ENCODE measurements at places on chromosomes 3 and 15.

- no peak for DNase-seq
Measured at GRCh38 chr3:189898559-189899153, 222.0 kb downstream of the P3H2 start.

DNA sequence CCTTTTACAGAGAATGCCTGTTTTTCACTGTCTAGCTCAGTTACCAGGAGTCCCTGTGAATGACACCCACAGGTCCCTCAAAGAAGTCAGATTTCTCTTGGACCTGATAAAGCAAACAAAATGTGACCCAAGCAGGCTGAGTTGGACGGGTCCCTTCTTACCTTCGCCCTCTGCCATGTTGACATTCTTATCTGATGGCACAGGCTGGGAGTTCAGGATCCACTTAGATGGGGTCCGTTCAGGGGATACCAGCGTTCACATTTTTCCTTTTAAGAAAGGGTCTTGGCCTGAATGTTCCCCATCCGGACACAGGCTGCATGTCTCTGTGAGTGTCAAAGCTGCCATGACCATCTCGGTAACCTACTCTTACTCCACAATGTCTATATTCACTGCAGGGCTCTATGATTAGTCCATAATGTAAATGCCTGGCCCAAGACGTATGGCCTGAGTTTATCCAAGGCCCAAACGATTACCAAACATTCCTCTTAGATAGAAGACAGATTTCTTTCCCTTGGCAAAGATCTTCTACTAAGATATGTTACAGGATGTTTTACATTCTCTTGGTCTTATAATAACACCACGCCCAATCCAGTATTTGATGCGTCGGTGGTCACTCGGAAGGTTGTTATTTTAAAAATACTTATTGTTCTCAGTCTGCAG, 179.1 kb downstream of the THSD4 start:
- DNase-seq: no peak

- DNase-seq: no peak
Measured at GRCh38 chr3:104669083-104669482, 697.6 kb upstream of the ALCAM start.

- DNase-seq: peak; percentile 45
Measured at GRCh38 chr3:65439641-65440284, 599.0 kb downstream of the MAGI1 start.

DNA sequence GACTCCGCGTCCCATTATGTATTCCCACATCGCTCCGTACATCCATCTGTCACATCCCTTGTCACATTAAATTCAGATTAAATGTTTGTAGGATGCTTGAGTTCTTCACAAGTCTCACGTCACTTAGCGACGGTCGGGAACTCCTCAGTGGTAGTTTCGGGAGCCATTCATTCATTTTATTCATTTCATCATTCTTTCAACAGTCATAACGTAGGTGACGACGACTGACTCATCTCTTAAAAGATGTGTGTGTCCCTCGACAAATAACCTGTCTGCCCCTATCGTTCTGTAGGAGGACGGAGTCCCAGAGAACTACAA, 272 bp upstream of the SRPRB start:
- no peak for DNase-seq

DNA sequence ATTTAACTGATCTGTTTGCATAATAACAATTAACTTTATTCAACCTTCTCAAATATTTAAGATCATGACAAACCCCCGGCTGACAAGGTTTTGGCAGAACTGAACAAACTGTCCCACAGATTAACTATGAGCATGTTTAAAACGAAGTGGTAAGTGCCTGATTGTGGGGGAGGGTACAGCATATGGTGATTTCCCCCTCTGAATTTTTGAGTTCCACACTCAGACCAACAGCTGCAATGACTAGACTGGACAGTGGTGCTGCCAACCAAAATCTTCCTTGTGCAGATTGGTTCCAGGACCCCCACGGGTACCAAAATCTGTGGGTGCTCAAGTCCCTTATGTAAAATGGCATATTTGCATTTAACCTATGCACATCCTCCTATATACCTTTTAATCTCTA, 449.5 kb downstream of the SHQ1 start:
- no peak for DNase-seq

GRCh38 chr3:122555275-122556071, 8.6 kb downstream of the PARP9 start:
- no peak for DNase-seq

DNA sequence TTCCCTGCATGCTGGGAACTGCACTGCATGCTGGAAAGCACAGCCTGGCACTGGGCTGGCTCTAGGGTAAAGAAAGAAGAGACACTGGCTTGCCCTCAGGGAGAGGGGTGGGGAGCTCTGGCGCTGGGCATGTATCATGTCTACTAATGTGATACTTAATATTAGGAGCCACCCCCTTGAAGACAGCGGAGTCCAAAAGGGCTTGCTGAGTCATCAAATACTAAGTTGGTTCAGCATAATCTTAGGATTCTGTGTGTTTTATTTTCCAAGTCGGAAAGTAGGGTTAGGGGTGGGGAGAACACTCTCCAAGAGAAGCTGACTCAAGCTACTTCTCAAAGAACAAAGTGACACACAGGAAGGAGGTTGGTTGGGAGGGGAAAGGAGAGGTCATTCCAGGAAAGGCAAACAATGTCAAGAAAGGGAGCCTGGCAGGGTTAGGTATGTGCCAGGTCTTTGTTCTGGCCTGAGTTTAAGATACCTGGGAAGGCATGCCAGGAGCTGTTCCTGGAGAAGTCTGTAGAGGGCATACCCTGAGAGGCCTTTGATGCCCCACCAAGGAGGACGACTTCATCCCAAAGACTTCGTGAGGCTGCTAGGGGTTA, 237.8 kb upstream of the NR2E3 start:
- DNase-seq: no peak

DNA sequence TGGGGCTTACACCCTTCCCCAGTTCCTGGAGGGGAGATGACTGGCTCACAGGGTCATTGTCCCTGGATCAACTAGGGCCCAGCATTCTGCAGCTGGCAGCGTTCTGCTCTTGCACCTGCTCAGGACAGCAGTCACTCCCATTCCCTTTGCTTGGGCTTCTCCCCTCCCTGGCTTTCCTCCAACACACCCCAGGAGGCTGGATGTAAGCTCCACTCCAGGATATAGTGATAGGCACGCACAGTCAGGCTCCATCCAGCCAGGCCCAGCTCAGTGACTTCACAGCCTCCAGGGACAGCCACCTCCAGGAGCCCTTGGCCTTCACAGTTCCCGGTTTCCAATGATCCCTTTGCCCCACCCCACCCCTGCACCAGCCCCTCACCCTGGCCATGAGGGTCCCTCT, 1.9 kb downstream of the SPTBN5 start:
- no peak for DNase-seq

- DNase-seq: no peak
Measured at GRCh38 chr3:55675478-55675877, 188.4 kb upstream of the WNT5A start.

GRCh38 chr3:72549761-72550581, 298.3 kb downstream of the SHQ1 start:
- no peak for DNase-seq

GRCh38 chr3:134597390-134597970, 53.3 kb downstream of the KY start:
- no peak for DNase-seq

GRCh38 chr3:30308131-30308530, 298.3 kb upstream of the TGFBR2 start:
- DNase-seq: no peak

GRCh38 chr3:190594171-190594570, 80.3 kb downstream of the IL1RAP start:
- DNase-seq: no peak

DNA sequence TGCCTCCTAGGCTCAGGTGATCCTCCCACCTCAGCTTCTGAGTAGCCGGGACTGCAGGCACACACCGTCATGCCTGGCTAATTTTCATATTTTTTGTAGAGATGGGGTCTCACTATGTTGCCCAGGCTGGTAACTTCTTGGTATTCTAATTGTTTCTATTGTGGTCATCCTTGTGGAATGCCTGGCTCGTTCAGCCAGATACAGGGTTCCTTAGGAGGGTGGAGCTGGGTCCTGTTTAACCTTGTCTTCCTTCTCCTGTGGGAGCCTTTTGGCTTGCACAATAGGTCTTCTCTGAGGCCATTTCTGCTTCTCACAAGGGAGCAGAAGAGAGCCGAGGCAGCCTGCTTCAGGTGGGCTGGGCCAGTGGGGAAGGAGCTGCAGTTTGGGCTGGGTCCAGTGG, 15.7 kb downstream of the PLEKHO2 start:
- DNase-seq: no peak

DNA sequence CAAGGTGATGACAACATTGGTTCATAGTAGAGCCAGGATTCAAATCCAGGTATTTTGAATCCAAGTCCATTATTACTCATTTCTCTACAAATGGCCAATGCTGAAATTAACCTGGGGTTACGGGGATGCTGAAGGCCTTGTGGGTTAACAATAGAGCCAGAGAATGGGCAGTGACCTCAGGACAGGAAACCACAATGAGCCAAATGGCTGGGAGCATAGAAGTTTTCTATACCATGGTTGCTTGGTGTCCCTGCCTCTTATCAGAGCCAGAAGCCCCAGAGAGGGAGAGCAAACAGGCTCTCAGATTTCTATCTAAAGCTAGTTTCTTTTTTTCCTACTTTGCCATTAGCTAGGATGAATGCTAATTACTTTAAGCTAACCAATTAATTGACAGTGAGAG, 82.3 kb downstream of the TNIK start:
- no peak for DNase-seq

DNA sequence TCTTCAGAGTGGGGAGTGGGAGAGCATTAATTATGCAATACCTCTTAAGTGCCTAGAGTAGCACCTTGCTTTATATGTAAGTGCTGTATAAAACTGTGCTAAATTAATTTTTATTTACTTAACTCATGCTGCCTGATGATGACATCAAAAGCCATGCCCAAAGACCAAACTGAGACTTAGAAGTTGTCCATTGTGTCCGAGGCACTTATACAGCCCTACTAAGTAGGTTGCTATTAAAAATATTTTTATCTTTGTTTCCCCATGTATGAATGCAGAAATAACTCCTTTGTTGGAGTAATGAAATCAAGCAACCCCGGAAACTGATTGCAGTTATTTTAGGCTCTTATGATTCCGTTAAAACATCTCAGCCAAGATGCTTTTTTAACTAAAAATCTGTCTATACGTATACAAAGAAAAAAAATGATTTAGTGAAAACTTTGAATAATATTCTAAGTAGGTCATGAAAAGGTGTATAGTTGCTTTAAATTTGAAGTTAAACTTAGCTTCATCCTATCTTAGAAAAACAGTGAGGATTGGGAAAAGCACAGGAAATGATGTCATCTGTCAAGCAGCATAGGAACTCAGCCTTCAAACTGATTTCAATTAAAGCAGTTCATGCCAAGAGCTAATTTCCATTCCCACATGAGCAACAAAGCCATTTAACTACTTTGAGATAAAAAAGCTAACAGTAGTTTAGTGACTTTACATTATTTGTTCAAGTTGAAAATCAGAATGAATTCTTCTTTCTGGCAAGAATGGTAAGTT, 43.0 kb downstream of the FBN1 start:
- DNase-seq: no peak

DNA sequence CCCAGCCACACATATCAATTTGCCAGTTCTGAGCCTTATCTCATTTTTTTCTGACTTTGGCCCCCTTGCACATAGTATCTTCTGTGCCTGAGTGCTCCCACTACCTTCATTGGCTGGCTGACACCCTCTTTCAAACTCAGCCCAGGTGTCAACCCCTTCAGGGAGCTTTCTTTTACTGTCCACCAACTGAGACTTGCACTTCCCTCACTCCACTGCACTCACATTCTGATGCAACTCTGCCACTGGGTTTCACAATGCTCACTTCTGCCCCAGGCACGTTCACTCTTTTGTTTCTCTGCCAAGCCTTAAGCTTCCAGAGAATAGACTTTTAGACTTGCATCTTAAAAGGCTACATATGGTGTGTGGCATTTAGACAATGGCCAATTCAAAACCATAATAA, 101.5 kb upstream of the CBLB start:
- no peak for DNase-seq

DNA sequence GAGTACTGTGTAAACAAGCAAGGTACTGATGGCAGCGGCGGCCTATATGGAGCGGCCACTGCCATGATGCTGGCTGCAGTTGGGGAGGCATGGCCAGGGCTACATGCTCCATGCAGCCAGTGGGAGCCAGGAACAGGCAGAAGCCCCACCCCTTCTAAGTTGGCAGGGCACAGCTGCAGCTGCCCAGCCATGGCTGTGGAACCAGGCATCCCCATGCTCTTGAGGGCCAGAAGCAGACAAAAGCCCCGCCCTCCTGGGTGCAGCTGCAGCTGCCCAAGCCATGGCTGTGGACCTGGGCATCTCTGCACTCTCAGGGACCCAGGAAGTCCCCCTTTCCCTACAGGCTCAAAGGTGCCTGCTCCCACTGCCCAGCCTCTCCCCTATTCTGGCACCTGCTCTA, 150.9 kb downstream of the FMN1 start:
- DNase-seq: no peak

GRCh38 chr3:113125951-113126350, 85.4 kb upstream of the BOC start:
- no peak for DNase-seq

- DNase-seq: no peak
Measured at GRCh38 chr15:69559440-69560190, 107.0 kb downstream of the RPLP1 start.

DNA sequence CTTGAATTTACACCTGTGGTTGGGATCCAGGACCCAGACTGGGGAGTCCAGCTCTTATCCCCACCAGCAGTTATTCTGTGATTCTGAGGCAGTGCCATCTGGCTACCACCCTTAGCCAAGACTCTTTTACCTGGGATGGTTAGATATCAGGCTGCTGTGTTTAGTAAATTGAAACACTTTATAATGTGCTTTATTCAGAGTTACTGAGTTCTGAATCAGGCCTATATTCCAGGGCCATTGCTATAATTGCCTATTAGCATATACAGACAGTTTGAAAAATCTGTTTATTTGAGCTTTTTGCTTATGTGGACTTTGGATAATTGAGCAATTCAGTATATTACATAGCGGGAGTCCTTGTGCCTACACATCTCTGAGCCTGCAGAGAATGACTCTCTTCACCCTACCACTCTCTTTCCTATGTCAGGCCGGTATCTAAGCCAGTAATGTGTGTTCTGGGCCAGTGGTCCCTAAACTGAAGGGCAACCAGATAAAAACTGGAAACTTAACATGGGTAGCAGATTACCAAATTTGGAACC, 45.4 kb upstream of the TRAK1 start:
- no peak for DNase-seq

GRCh38 chr3:111738790-111739189, 120.3 kb upstream of the PHLDB2 start:
- no peak for DNase-seq

DNA sequence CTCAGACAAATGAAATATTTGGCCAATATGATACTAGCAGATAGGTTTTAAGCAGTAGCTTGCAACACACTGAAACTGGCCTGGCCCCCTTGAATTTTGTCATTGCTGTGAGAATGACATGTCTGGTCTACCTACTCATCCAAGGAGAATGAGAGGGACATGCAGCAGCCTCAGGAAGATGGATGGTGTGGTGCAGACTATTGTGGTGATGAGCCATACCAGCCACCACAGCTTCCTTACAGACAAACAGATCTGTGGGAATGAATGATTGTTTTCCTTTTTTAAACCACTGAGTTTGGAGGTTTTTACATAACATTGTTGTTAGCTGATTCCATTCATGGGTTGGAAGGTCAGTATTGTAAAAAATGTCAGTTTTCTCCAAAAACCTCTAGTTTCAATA, 133.7 kb upstream of the POU1F1 start:
- no peak for DNase-seq

- no peak for DNase-seq
Measured at GRCh38 chr15:33091983-33092693, 102.4 kb downstream of the FMN1 start.

- no peak for DNase-seq
Measured at GRCh38 chr3:189202583-189202982, 30.8 kb downstream of the TPRG1 start.

Measured in left cardiac atrium (tissue), 4 donors.